ENCODE measurements at places on chromosomes 5 and 9.
A peak's percentile ranks its signal among the peaks of the same experiment; 100 is the strongest.

GRCh38 chr5:60386436-60387050 lies 313.4 kb downstream of the DEPDC1B start:
- DNase-seq: no peak

DNA sequence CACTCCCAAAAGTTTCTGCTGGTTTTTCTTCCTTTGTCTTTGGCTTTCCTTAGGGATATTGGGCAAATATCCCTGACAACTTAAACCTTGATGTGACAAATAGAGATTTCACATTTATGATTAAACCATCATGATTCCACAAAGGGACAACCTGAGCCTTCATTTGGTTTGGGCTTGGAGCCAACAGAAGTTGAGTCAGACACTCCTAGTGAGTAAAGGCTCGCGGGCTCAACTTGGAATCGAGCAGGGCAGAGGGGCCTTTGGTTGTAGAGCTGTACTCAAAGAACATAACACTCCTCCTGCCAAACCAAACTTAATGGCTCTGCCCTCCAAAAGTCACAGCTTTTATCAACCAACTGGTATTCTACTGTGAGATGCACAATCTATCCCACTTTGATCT lies 290.2 kb upstream of the MAP3K1 start:
- no peak for DNase-seq

- DNase-seq: no peak
Measured at GRCh38 chr5:135386096-135386495, 12.9 kb downstream of the MACROH2A1 start.

DNA sequence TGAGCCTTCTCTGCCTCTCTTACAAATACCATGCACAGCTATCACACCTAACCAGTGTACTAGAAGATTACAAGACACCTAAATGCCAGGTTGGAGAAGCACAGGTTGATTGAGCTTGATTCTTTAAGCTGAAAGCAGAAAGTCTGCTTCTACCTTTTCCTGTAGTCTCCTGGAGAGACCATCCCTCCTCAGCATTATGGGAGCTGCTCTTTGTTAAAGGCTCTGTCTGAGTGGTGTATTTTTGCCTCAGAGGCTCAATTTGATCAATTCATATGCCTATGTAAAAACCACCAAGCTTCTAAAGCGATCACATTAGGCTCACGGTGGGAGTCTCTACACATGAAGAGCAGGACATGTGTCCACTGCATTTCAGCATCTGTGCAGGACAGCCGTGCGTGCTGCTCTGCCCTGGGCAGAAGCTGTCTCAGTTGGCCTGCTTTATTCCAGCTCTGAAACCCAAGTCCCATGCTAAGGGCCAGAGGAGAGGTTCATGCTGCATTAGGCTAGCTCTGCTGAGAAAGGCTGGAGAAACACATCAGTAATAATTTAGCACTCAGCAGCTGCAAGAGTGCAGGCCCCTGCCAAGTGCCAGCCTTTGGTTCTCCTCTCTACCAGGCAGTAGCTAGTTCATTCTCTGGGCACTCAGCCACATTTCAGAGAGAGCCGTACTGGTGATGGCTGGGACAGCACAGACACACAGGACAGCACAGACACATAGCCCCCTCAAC lies 41.7 kb downstream of the TMEM167A start:
- DNase-seq: no peak

GRCh38 chr5:91490316-91490715 lies 107.2 kb upstream of the ARRDC3 start:
- DNase-seq: no peak

DNA sequence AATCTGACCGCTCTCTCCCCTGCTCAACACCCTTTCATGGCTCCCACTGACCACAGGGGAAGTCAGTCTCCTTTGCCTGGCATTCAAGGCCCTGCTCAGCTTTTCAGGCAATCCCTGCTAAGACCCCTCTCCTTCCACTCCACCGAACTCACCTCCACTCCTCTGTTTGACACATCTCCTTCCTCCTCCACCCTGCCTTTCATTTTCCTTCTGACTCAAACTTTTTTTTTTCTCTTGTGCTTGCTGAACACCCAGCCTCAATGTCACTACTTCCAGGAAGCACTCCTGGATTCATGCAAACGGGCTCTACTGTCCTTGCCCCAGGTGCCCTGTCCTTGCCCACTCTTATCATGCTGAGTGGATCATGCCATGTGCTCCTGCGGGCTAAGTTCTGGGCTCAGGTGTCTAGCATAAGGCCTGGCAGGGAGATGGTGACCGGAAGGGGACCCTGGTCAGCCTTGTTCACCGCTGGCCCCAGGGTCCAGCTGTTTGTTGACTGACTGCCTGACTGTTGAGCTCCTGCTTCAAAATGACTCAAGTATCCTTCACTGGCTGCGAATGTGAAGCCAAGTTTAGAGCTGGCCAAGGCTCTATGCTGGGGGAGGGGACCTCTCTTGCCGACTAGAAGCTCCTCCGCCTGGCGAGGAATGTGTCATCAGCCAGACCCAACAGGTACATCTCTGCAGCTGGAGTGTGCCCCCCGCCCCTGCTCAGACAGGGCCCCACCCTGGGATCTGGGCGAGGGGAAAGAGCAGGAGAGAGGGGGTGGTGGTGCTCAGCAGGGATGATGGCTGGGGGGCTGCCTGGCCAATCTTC lies 6.2 kb downstream of the NR5A1 start:
- no peak for DNase-seq

DNA sequence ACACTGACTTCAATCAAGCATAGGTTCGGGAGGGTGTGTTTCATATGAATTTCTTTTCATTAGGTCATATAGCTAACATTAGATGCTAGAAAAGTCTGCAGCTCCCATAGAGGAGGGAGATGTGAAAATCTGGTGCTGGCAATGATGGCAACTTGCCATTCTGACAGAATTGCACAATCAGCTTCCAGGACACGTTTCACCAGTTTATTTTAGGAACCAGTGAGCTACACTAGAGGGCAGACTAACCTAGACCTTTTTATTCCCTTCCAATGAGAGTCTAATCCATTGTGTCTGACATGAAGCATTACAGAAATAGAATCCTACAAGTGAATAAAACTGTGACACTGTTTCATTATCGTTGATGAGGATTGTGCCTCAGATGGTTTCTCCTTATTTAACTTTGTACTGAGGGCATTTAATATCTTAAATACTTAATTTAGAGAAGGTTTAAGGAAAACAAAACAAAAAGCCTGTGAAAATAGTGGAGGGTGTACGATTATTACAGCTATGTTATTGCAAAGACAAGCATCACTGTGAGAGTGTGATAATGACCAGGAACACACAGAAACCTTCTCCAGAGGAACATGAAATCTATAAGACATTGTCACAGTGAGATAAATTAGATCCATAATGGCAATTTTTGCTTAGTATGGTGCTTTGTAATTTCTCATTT lies 363.3 kb upstream of the RPS23 start:
- DNase-seq: peak; percentile 80
